Fibroblast of upper back skin (primary cell): ENCODE measurements at places on chromosomes 4 and X.
A peak's percentile ranks its signal among the peaks of the same experiment; 100 is the strongest.

- DNase-seq: no peak
Measured at GRCh38 chrX:130295519-130296296, 27.0 kb upstream of the ZNF280C start.

- no peak for DNase-seq
Measured at GRCh38 chr4:176358083-176358469, 38.3 kb downstream of the SPCS3 start.

DNA sequence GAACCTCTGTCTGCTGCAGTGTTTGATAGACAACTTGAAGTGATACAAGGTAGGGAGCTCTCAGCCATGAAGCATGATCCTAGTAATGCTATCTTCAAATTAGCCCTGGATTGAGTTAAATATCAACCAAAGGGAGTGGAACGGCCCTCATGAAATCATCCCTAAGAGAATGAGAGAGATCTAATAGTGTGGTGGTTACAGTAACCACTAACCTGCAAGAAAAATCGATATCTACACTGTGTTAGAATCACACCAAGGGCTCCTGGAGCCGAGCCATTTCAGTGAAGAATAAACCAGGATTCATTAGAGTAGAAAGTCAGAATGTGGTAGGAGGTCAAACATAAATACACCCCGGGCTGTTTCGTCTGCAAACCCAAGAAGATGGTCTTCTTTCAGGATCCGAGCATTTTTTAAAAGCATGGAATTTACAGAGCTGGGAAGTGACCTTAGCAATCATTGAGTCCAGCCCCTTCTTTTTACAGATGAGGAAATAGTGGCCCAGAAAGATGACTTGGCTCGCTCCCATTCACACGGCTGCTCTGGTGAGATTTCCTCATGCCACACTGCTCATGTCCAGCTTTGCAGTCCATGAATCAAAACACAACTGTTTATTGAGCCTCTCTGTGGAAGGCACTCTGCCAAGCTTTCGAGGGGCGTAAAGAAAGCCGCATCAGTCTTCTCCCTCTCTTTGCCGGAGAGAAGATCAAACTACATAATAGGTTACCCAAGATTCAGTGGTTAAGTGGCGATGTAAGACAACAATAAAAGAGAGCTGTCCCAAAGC, 5.5 kb upstream of the DCTD start:
- no peak for DNase-seq

DNA sequence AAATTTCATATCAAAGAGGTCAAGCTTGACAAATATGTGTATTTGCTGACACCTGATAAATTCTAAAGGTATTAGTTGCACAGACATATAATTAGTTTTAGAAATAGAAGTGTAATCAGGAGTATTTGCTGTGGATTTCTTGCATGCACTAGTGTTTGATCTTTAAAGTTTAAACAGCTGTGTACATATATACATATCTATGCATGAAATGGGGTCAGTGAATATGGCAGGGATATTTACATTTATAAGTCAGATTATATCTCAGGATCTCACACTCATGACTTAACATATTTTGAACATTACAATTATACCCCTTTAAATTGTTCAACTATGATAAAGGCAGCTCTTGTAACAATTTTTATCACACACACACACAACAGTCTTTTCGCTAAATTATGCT, 547.4 kb upstream of the ACTRT1 start:
- no peak for DNase-seq

- DNase-seq: no peak
Measured at GRCh38 chr4:148273501-148273986, 168.7 kb downstream of the NR3C2 start.

DNA sequence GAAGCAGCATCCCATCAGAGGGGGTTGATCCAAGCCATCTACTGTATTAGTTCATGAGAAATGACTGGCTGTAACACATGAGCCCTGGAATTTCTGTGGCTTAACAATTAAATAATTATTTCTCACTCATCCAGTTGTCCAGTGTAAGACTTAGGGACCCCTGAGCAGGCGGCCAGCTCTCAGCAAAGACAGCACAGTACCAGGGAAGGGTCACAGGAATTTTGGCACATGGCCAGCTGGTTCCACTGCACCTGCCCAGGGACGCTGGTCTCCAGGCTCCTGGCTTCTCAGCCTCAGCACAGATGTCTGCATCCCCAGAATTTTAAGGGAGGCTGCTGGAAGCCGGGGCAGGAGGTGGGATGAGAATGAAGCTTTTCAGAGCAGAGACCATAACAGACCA, 93.7 kb upstream of the DHRSX start:
- DNase-seq: no peak

DNA sequence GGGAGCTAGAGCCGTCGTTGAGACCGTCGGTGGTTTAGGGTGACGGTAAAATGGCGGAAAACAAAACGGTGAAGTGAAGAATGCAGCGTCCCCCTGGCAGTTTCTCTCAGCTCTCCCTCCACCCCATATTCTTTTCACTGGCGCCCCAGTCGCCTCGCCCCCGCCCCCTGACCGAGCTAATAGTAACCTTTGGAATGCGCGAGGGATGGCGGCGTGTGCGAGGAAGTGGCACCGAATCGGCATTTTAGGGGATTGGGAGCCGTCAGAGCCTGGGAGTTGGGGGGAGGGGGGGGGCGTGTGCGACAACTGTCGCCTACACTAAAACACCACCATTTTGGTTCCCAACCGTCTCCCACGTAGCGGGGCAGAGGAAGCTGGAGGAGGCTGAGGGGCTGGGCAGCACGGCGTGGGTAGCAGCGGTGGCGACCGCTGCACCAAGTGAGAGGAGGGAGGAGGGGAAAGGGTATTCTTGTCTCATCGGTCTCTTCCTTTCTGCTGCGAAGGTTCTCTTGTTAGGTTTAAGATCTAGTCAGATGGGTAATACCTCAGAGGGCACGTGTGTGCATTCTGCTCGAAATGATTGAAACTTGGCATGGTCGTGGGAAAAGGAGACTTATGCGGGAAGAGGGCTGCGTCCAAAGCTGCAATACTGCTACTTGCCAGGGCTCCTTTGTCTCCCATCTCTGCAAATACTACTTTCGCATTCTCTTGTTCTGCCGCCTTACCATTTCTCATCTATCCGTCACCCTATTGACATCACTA, 840 bp downstream of the ZNF711 start:
- DNase-seq: peak; percentile 16

DNA sequence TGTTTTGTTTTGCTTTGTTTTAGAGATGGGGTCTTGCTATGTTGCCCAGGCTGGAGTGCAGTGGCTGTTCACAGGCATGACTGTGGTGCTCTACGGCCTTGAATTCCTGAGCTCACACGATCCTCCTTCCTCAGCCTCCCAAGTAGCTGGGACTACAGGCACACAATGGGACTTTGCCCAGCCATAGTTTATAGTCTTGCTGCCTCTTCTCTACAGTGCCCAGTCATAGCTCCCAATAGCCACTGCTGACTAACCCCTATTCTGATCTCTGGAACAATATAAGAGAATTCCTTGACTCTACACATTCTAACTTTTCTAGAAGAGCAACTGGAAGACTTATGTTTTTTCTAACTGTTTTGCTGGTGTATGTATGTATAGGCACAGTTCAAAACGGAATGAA, 319.2 kb downstream of the PCDH7 start:
- DNase-seq: no peak

- peak; percentile 38 for DNase-seq
Measured at GRCh38 chr4:53653484-53654053, 62.3 kb upstream of the LNX1 start.

GRCh38 chr4:107824350-107825071, at the start of gene SGMS2:
TSS of gene SGMS2 (plus strand) at chr4:107824932. CDS start at chr4:107895554, 70,622 bp downstream.
- DNase-seq: peak; percentile 75

DNA sequence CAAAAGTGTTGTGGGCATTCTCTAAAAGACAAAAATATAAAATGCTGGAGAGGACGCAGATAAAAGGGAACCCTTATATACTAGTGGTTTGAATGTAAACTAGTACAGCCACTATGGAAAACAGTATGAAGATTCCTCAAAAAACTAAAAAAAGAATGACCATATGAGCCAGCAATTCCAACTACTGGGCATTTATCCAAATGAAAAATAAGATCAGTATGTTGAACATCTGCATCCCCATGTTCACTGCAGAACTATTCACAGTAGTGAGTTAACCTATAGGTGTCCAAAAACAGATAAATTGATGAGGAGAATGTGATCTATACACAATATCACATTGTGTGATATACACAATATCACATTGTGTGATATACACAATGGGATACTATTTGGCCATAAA, 1615.3 kb downstream of the PCDH18 start:
- DNase-seq: peak; percentile 70

- peak; percentile 67 for DNase-seq
Measured at GRCh38 chr4:165971933-165972332, 98.9 kb downstream of the TLL1 start.

DNA sequence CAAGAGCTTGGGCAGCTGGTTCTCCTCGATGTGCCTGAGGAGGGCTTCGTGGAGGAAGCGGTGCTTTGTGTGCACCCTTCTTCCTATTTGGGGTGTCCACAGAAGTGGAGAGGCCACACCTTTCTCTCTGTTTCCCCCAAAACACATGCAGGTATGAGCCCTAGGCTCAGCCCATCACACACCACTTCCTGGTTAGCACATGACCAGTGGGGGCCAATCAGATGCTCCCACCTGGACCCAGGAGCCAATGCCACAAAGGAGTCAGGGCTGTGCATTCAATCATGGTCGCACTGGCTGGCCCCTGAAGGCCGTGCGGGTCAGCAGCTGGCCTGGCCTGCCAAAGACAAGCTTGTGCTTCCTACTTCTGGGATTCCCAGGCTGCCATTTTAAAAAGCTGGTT, 51.4 kb downstream of the PPP2R2C start:
- DNase-seq: no peak

- no peak for DNase-seq
Measured at GRCh38 chr4:30399476-30399875, 320.7 kb upstream of the PCDH7 start.

- DNase-seq: no peak
Measured at GRCh38 chr4:48908687-48909086, 2.1 kb upstream of the OCIAD2 start.

DNA sequence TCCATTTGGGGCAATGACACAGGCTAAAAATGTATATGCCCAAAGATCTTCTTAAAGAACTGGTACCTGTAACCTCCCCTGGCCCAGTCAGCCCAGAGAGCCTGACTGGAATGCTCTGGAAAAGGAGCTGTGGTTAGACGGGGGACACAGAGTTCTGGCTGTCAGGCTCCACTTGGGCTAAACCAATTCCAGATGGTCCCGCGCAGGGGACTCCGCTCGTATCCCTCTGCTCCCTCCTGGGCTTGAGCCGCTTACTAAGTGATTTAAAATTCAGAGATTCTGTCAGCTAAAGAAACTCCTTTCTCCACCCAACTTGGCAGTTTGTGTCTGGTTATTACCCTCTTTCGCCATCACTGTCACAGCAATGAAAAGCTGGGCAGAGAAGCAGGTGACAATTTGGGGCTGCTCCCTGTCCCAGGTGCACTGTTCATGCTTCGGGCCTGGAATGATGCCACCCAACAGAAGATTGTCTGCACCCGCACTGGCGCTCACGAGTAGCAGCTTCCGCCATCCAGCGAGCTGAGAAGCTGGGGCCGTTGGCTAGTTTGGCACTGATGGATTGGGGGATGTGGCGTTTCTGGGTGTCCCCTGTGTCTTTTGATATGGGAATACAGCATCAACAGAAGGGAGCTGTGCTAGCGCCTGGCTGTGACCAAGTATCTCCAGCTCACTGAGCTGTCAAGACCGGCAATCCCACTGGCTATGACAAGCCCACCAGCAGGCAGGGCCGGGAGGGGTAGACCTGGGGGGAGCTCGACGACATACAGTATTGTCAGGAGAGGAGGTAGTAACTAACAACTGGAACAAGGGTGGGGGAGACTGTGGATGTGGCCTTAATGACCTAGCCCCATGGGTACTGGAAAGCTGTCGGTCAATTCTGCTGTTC, 6.7 kb upstream of the IRAK1 start:
- DNase-seq: no peak

- no peak for DNase-seq
Measured at GRCh38 chr4:182348779-182349326, 105.7 kb downstream of the TENM3 start.

DNA sequence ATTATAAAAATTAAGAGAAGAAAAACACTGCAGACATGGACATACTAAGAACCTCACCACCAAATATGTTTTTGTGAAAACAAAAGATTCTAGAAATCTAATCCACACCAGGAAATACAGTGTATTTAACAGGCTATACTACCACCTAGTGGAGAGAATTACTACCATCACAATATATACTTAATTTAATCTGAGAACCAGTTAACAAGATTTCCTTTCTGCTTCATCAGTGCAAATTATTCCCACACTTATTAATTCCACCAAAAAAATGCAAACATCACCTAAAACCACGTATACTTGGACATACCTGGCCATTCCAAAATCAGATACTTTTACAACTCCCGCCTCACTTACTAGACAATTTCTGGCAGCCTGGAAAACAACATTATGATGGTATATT, 7.0 kb upstream of the TXK start:
- DNase-seq: peak; percentile 56

- DNase-seq: peak; percentile 41
Measured at GRCh38 chr4:48645225-48645794, 134.8 kb downstream of the FRYL start.

GRCh38 chr4:123198706-123199105, 197.9 kb upstream of the SPRY1 start:
- peak; percentile 45 for DNase-seq

DNA sequence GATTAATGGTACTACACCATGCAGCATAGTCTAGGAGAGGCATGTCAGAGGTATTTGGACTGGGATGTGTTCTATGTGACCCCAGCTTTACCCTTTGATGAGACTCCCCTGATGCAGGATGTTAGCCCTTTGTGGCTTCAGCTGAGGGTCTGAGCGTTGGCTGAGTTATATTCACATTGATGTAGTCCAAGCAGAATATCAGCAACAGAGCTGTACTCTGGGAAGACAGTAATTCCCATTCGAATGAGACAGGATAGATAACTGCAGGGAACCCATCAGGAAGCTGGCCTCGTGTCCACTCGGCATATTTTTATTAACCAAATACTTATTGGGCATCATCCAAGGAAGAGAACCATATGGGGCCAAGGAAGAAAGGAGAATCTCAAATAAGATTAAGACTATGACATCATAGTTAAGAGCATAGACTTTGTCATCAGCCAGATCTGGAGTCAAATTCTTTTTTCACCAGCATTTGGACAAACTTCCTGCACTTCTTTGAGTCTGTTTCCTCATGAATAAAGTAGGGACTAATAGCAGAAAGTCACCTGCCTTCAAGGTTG, 198.1 kb downstream of the SOWAHB start:
- DNase-seq: peak; percentile 80

- peak; percentile 33 for DNase-seq
Measured at GRCh38 chr4:130359542-130359941, 1263.6 kb downstream of the C4orf33 start.

GRCh38 chrX:96407072-96407471, 277.6 kb upstream of the DIAPH2 start:
- peak; percentile 9 for DNase-seq

DNA sequence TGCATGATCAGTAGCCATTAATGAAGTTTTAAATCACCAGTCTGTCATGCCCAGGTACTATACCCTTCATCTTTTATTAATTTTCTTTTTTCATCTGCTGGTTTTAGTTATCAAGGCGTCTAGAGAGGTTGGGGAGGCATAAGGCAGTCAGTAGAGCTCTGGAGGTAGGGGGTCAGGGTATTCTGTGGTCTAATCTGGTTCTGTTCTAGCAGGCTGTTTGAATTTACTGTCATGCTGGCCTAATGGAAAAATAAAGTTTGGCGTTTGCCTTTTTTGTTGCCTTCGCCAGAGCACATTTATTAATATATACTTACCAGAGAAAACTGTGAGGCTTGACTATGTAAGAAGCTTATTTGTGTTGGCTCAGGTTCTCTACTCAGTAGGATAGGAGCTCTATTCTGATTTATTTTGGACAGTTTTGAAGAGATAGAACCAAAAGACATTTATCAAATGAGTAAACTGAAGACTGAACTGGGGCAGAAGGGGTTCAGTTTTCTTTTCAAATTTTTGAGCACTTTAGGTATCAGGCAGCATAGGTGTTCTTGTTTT, 46.9 kb downstream of the TMEM131L start:
- peak; percentile 71 for DNase-seq
